AG04449 (cell line): ENCODE measurements at places on chromosomes 13 and 19.

- no peak for DNase-seq
Measured at GRCh38 chr13:60258349-60258748, 94.6 kb upstream of the DIAPH3 start.

DNA sequence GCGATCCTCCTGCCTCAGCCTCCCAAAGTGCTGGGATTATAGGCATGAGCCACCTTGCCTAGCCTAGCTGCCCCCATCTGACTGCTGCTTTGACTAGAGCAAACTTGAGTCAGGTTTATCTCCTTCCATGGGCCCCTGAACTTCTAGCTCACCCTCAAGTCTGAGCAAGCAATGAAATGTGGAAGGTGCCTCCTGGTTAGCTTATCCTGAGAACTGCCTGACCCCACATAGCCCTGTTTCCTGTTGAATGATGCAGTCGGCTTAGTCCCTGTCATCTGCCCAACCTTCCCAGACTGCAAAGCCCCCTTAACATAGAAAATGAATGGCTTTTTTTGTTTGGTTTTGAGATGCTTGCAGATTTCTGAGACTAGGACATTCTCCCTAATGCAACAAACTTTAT is 8.9 kb upstream of the TMEM160 start:
- DNase-seq, result no peak

GRCh38 chr19:4277191-4277696 is 1.8 kb upstream of the SHD start:
- no peak for DNase-seq

DNA sequence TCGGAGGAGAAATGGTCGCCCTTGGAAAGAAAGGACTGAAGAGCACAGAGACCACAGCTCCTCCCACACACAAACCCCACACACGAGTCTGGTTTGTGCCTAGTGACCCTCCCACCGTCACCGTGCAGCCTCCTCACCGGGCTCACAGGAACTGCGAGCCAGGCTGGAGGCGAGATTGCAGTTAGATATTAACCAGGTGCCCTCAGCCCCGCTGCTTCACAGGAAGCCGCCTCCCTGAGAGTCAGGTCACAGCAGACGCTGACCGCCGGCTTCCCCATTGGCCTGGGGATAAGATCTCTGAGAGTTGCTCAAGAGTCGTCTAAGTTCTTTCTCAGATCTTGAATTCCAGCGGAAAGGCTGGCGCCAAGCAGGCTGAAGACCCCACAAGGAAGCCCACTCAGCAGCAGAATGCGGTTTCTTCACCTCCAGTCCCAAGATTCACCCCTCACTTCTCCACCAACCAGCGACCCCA is 870 bp downstream of the ZNF44 start:
- DNase-seq, result no peak

DNA sequence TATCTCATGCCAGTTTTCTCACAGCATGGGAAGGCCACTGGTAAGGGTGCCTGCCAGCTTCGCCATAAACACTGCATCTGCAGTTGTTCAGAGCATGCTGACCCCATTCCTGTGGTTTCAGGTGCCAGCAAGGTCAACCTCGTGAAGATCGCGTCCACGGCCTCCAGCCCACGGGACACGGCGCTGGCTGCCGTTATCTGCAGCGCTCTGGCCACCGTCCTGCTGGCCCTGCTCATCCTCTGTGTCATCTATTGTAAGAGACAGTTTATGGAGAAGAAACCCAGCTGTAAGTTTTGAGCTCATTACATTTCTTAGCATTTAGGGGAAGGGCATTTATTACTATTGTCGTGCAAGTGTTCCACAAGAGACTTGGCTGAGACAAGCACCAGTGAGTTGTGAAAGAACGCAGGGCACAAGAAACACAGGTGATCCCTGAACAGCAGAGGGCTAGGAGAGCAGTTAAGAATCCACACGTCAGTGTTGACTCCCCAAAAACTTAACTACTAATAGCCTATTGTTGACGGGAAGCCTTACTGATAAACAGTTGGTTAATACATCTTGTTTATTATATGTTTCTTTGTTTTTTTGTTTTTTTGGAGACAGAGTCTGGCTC is 88.8 kb downstream of the TNFRSF19 start:
- no peak for DNase-seq

- DNase-seq, result no peak
Measured at GRCh38 chr13:98318263-98318878, 141.3 kb upstream of the RNF113B start.

DNA sequence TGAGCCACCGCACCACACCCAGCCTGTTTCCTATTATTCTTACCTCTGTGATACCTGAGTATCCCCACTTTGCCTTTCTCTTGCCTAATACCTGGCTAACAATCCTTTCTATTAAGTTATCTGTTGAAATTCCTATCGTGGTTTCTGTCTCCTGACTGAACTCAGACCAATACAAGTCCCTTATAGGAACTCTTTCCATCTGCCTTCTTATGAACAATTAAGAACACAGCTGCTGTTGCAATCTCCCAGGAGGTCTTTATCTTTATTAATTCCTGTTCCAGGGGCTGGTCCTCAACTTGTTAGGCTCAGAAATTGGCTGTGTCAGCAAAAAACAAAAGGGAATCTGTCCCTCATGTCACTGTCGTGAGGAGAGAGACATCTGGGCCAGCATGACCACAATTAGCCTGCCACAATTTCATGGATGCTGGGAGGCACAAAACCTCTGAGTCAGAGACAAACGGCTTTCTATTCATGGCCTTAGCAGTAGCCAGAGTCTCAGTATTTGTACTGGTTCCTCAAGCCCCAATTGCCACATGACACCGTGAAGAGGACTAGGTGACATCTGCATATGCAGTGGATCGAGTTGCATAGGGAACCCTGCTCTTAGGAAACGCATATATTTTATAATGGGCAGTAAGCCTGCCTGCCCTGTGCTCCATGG is 58.2 kb downstream of the NUFIP1 start:
- no peak for DNase-seq

GRCh38 chr19:12034198-12034597 is 1.3 kb downstream of the ZNF433 start:
- DNase-seq, result no peak

DNA sequence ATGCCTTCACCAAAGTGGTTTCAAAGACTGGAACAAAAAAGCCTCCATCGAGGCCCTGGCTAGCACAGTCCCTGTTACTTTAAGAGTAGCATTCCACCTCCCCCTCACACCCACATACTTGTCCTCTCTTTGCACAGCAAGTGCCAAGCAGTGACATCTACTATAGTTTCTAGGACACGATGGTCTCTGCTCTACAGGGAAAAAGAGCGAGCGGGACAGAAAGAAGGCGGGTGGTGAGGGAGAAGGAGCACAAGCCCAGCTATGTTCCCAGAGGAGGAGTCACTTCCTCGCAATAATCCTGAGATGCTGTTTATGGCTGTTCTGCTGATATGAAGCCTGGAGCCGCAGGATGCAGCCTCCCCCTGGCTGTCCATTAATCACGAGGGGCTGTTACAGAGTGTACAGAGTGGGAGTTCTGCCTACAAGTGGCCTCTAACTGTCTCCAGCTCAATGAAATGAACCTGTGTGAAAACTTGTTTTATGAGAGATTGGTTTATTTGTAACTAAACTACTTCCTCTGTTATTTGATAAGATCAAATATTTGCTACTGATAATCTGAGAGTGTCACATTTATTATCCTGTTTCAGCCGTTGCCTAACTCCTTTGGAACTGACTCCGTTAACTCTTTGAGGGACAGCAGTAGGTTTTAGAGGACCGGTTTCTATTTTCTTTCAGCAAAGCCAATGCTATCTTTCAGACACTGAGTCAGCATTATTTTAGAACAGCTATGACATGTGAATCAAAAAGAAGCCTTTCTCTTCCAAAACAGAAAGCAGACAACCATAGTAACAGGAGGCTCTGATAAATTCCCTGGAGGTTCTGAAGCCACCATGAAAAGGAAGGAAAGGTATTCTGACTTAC is 208.0 kb downstream of the SPRY2 start:
- no peak for DNase-seq

DNA sequence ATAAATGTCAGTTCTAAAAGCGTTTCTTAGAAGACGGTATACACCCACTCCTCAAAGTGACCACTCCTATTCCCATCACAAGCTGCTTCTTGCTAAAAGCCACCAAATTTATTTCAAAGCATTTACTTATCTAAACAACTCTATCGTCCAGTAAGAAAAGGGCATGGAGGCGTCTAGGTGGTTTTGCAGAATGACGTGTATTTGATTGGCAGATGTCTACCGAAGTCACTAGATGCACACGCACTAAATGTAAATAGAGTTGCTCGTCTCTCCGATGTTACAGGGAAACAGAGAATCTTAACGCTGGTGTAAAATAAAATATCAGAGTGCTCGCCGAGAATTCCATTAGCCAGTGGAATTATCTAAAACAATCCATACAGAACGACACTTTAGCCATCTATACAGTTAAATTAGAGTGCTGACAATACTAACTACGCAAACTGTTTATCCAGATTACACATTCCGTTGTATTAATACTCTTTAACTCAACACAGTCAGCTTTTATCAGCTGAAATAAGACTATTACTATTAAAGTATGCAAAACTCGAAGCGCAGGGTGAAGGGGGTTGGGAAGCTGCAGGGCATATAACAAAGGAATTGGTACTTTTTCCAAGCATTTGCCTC is 1.9 kb downstream of the KLF12 start:
- no peak for DNase-seq

GRCh38 chr13:98761126-98761985 is 8.9 kb upstream of the SLC15A1 start:
- DNase-seq, result no peak

GRCh38 chr13:113853518-113854237 is 10.2 kb downstream of the GAS6 start:
- no peak for DNase-seq

- DNase-seq, result no peak
Measured at GRCh38 chr13:60838581-60838980, 441.6 kb downstream of the TDRD3 start.

DNA sequence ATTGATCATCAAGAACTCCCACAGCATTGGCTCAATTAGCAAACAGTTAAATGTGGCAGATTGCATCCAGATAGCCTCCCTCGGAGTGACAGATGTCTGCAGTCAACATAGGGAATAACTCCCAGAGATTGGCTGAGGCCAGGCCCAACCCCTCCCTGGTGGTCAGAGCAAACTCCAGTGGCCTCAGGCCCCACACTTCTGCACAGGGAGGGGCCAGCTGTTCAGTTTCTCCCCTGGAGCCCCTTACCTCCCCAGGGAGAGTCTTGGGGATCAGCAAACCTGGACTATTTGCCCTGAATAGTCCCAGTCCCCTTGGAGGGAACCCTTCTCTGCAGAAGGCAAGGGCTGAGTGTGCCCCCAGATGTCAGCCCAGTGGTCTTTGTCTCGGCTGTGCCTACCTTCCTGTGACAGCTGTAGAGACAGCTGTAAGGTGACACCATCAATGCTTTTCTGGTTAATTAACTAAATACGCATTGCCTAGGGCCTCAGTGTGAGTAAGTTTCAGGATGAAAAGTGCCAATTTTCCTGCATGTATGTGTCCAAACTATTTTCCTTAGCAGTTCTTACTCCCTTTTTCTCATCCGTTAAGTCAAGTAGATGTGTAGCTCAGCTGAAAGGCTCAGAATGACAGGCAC is 102.7 kb upstream of the UQCRFS1 start:
- no peak for DNase-seq

- no peak for DNase-seq
Measured at GRCh38 chr13:71218960-71219359, 648.0 kb downstream of the DACH1 start.

- no peak for DNase-seq
Measured at GRCh38 chr19:54928299-54928698, 19.0 kb downstream of the NLRP7 start.

GRCh38 chr13:106484537-106485193 is 50.8 kb downstream of the EFNB2 start:
- no peak for DNase-seq

DNA sequence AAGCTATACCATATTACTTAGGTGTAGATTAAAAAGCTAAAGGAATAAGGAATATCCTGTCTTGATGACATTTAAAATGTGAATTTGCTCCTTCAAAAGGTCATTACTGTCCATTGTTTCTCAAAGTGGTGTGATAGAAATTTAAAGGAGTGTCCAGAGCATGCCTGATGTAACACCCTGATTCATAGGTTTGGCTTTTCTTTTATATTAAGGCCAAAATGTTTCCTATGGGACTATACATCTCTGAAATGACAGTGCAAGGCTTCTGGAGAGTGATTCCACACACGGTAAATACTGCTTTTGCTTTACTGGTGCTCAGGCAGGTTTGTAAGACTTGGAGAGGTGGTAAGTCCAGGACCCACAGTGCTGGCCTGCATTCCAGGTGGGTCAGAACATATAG is 289.9 kb downstream of the RFC3 start:
- DNase-seq, result no peak

GRCh38 chr19:43316591-43317319 is 36.7 kb upstream of the CD177 start:
- DNase-seq, result no peak

DNA sequence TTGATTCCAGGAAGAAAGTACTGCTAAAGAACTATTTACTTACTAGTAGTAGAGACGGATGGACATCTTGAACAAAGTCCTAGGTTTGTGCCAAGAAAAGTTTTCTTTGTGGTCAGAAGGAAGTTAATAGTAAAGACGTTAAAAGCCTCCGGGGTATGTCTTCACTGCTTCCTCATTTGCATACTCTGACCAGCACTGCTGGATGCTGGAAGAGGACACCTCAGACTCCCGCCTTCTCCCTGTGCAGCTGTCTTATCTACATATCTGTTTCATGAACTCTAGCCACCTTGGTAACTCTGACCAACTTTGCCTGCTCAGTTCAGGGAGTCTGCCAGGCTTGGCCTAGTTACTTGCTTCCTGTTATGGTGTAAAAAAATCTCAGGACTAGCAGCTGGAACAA is 1109.1 kb upstream of the MIR17HG start:
- DNase-seq, result no peak

DNA sequence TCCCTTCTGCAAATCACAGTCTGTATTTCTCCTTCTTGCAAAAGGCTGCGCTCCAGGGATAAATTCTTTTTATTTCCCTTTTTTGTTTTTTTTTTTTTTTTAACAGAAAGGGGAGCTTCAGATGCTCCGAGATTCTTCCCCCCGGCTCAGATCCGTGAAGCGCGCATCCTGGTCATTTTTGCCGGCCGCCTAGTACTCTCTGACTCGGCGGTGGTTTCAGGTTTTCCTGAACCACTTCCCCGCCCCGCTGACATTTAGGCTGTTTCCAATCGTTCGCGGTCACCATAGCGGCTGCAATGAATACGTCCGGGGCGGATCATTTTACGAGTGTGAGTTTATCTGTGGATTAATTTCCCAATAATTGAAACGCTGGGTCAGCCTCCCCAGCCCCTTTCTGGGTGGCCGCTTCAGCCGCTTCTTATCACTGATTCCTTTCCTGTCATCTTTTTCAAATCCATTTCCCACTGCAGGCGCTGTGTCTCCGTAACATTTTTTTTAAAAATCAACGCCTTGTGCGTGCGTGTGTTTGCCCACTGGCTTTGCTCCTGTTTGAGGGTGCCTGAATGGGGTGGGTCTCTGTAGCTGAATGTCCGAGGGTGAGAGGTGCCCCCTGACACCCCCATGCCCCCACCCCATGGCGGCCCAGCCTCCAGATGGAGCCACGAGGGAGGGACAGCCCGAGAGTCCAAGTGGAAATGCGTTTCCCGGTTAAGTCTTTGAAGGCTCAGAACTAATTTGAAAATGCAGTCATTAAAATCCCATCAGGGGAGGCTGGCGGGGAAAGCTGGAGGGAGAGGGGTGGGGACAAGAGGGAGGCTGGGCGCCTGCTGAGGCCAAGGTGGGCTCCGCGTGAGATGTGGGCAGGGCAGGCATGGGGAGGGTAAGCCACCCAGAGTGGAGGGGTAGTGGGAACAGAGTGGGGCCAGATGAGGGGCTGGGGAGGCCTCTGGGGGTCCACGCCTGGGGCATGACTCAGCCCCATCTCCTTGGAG is 10.6 kb downstream of the ONECUT3 start:
- DNase-seq, result no peak

- DNase-seq, result no peak
Measured at GRCh38 chr19:23788411-23788810, 29.7 kb upstream of the ZNF681 start.
